ENCODE measurements at places on chromosomes 5 and 9. TPM values are rescaled to one million over a fixed set of nuclear protein-coding genes. Genes with fewer than 3 reads are reported as not detected.

RAD23B gene
- total RNA-seq: 70.3 TPM

NR2F1 gene
- 17.5 TPM for total RNA-seq

SPINK5 gene
- not detected for total RNA-seq

RAB3C gene
- total RNA-seq: 17.6 TPM

GPBP1 gene
- total RNA-seq: 57.7 TPM

PLPP7 gene
- total RNA-seq: 31.9 TPM

CDO1 gene
- total RNA-seq: 20.5 TPM

Data from sigmoid colon (tissue), 7 donors.